ENCODE measurements at places on chromosomes 5 and 9. TPM values are rescaled to one million over a fixed set of nuclear protein-coding genes. Genes with fewer than 3 reads are reported as not detected.

RAI14 gene
- 62.4 TPM for total RNA-seq

CAMK4 gene
- not detected for total RNA-seq

ADAMTS2 gene
- 0.08 TPM for total RNA-seq

PCDHA9 gene
- not detected for total RNA-seq

PCDHGB1 gene
- total RNA-seq: 1.5 TPM

GAPVD1 gene
- total RNA-seq: 13.5 TPM

CDKN2A gene
- not detected for total RNA-seq

ASS1 gene
- total RNA-seq: 18.7 TPM

GABRB2 gene
- total RNA-seq: not detected

SPOUT1 gene
- 40.4 TPM for total RNA-seq

CNOT6 gene
- total RNA-seq: 23.2 TPM

FAM221B gene
- total RNA-seq: not detected

ZNF883 gene
- total RNA-seq: 1.1 TPM
